Right kidney (tissue), 9 donors: ENCODE measurements at places on chromosomes 1 and 21.
A peak's percentile ranks its signal among the peaks of the same experiment; 100 is the strongest.

- DNase-seq: no peak
These were observed 80.9 kb upstream of the ZC3H12A start for GRCh38 chr1:37393173-37394120.

DNA sequence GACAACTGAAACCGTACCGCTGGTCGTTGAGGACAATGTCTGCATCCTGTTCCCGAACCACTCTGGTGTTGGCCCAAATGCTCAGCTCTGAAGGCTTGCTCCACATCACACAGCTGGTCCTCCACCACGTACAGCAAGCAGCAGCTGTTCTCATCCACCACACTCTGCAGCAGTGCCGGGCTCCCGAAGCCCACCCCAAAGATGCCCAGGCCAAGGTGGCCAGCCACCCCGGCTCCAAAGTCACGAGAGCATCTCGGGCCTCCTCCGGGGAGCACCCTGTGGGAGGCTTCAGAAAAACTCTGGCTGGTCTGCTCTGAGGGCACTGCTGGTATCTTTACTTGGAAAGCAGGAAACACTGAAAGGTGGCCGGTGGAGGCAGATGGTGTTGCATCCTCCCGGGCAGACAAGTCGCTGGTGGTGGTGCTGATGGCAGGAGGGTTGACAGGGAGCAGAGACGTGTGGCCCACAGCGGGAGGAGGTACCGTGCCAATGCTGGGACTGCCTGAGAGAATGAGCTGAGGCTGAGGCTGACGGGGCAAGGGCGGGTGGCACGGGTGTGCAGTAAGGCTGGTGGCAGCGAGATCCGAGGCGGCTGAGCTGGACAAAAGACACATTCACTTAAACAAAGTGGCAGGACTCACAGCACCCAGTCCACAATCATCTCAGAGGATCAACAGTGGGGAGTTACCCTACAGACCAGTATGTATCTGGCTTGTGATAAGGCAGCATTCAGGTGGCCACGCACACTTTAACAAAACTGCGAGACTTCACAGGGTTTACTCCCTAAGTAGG lies 6.5 kb upstream of the CCDC27 start:
- DNase-seq: no peak

- no peak for DNase-seq
These were observed 189.4 kb downstream of the COP1 start for GRCh38 chr1:176017722-176018121.

- no peak for DNase-seq
These were observed 18.8 kb downstream of the PIK3C2B start for GRCh38 chr1:204475656-204476432.

- no peak for DNase-seq
These were observed 227.6 kb upstream of the C1orf174 start for GRCh38 chr1:4127592-4128140.

- DNase-seq: peak; percentile 46
These were observed 115.4 kb upstream of the HOOK1 start for GRCh38 chr1:59699227-59699847.

- no peak for DNase-seq
These were observed 213.6 kb upstream of the ESRRG start for GRCh38 chr1:216936779-216937178.

GRCh38 chr1:8908388-8909151 lies 30.1 kb upstream of the ENO1 start:
- no peak for DNase-seq

GRCh38 chr1:183821889-183822611 lies 17.1 kb downstream of the RGL1 start:
- DNase-seq: no peak

GRCh38 chr1:208475951-208476845 lies 232.0 kb upstream of the PLXNA2 start:
- DNase-seq: peak; percentile 61

- DNase-seq: no peak
These were observed 16.4 kb downstream of the S100A7 start for GRCh38 chr1:153444078-153444477.

DNA sequence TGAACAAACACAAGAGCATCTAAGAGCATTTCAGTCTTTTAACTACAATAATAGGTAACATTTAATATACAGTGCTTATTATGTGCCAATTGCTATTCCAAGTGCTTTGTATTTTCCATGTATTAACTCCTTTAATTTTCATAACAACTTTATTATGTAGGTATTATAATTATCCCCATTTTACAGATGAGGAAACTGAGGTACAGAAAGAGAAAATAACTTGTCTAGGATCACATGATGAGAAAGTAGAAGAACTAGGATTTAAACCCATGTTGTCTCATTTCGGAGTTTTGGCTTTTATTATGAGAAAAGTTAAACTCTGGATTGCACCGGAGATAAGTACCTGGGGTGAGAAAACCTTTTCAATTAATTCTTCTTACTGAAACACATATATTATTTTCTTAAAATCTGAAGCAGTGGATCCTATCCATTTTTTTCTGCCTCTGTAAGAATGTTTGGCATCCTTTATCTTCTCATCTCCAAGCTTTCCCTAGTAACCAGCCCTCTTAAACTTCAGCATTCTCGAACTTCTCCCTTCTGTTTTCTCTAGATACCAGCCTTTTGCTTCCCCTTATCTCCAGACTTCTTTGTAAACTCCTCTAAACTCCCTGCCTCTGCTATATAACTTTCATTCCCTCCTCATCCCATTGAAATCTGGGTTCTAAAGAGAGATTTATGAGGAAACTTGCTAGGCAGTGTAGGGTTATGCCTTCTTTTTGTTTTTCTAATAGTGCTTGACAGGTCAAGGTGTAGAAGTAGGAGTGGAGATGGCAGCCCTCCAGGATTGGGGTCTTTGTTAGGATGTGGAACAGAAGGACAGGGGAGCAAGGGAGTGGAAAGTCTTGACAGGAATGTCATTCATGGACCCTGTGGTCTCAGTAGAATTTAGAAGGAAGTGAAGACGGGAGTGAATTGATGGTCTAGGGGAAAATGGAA lies 28.3 kb downstream of the POU2F1 start:
- no peak for DNase-seq

GRCh38 chr1:40710581-40711315 lies 19.2 kb downstream of the NFYC start:
- peak; percentile 27 for DNase-seq

- DNase-seq: no peak
These were observed 25.5 kb downstream of the ETNK2 start for GRCh38 chr1:204126386-204126785.

- no peak for DNase-seq
These were observed 20.1 kb downstream of the FMO3 start for GRCh38 chr1:171110621-171111326.

- DNase-seq: no peak
These were observed 55.5 kb downstream of the TRABD2B start for GRCh38 chr1:47941609-47942239.

- no peak for DNase-seq
These were observed 40.4 kb downstream of the RIMS3 start for GRCh38 chr1:40625076-40625475.

GRCh38 chr1:48701445-48701844 lies 75.2 kb downstream of the BEND5 start:
- DNase-seq: no peak

GRCh38 chr1:58941471-58942289 lies 157.8 kb upstream of the JUN start:
- no peak for DNase-seq

DNA sequence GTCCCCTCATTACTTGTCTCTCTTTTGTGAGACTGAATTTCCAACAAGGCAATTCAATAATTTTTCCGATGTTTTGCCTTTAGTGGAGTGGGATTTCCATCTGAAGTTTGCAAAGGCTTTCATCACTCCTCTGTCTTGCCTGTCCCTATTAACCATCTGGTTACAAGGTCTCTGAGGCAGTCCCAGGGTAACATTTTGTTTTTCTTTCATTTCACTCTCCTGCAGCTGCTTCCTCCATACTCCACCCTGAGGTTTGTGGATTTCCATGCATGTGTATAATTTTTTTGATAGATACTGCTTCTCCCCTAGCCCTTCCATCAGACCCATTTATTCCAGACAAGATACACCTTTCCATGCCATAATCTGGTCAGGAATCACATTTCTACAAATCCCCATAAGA lies 366.8 kb downstream of the PTBP2 start:
- no peak for DNase-seq

GRCh38 chr1:212827831-212828278 lies 19.6 kb downstream of the SPATA45 start:
- DNase-seq: no peak

- no peak for DNase-seq
These were observed 3.4 kb upstream of the CDCP2 start for GRCh38 chr1:54156201-54156600.

DNA sequence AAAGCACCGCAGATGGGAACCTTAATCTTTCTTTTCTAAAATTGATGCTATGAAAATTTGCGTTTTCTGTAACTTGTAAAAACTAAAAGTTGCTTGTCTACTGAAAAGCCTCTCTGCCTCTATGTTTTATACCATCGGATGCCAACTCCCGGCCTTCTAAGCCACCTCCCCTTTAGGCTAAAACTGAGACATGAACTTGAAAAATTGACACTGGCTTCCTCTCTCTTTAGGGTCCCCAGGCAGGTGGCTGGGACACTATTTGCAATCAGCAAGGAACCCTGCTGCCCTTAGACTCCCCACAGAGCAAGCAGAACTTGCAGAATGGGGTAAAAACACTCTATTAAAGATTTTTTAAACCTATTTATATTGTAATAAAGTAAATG lies 151.1 kb upstream of the CAMK1G start:
- DNase-seq: no peak

DNA sequence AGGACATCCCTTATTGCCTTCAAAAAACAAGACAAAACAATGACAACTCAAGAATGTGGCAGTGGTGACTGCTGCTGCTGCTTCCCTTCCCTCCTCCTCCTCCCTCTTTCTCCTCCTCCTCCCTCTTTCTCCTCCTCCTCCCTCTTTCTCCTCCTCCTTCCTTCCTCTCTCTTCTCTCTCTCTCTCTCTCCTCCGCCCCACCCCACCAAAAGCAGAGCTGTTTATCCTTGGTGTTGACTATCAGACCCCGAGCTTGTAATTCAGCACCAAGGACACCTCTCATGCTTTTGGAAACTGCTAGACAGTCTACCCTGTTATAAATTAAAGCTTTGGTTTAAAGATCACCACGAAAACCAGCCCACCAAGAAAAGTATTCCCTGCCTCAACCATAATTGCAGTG lies 72.4 kb upstream of the IFNAR2 start:
- DNase-seq: no peak
